ENCODE measurements at places on chromosomes 11 and 22.
A peak's percentile ranks its signal among the peaks of the same experiment; 100 is the strongest.

- no peak for DNase-seq
These were observed 12.5 kb downstream of the MPZL3 start for GRCh38 chr11:118239509-118240205.

- DNase-seq = no peak
These were observed 29.5 kb upstream of the IGSF9B start for GRCh38 chr11:133985981-133986944.

DNA sequence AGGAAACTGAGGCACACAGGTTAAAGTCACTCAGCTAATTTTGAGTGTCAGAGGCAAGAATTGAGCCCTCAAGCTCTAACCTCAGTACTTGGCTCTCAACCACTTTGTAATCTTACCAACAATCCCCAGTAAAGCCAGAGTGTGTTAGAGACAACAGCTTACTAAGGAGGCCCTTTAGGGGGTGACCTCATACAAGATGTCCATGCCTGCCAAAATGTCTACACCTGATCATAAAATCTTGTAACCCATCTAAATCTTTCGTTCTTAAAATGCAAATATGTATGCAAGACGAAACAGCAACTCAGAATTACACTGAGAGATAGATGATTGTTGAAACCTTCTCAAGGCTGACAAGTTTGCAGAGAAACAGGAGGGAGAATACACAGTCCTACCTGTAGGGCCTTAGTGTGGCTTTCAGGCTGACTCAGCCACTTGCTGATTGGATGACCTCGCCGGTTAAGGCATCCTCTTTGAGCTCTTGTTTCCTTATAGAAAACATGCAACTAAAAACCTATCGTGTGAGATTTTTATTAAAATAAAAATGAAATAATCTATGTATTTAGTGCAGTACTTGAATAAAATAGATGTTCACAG, 143.2 kb downstream of the OPCML start:
- DNase-seq = no peak

DNA sequence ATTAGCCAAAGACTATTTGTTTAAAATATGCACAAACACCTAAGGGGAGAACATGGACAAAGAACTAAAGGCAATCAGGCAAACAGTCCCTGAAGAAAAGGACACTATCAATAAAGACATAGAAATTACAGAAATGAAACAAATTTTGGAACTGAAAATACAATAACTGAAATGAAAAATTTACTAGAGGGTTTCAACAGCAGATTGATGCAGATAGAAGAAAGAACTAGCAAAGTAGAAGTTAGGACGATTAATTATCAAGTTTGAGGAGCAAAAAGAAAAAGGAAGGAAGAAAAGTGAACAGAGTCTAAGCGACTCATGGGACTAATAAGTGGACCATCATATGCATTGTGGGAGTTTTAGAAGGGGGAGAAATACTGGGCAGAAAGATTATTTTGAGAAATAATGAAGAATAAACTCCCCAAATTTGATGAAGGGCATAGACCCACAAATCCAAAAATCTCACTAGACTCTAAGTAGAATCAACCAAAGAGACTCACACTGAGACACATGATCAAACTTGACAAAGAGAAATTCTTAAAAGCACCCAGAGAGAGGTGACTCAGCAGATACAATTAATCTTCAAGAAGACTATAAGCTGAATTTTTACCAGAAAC, 62.9 kb downstream of the JAM3 start:
- DNase-seq = no peak

DNA sequence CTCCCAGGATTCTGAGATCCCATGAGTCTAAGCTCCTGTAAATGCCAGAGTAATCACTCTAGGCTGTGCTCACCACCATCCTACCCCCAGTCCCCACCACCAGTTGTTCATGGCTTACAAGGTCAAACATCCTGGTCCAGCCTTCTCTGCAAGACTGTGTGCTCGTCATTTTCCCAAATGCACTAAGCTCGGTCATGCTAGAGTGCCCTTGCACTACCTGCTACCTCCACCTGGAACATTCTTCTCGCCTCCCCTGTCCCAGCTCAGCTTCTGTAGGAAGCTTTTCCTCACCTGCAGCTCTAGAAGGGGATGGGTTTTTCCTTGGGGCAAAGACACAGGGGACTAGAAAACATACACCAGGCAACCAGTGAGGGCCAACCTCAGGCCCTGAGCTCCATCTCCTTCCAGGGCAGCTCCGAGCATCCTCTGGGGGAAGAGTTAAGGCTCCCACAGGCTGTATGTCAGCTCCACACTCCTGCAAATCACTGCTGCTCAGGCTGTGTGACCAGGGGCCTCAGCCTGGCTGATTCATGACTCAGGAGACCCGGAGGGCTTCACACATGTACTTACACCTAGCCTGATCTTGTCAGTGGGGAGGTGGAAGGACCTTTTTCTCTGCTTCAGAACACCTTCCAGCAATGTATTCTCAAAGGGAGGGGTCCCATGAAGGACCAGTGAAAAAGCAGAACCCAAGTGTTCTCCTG, 37.2 kb upstream of the CSNK2A3 start:
- no peak for DNase-seq

DNA sequence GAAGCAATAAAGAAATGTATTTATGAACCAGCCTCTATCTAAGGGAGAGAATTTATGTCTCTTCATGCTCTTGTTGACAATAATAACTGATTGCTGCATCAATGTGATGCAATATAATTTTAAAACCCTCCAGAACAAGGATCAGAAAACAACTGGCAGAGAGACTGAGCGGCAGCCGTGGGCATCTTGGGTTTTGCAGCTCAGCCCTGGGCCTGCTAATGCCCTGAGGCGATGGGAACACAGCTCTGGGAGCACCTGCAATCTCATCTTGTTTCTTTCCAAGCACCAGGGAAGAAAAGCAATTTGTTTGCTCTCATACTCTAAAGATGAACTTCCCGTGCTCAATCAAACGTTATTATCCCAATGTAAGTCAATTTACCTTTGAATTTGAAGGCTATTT, 245.7 kb downstream of the ST3GAL4 start:
- DNase-seq = no peak

DNA sequence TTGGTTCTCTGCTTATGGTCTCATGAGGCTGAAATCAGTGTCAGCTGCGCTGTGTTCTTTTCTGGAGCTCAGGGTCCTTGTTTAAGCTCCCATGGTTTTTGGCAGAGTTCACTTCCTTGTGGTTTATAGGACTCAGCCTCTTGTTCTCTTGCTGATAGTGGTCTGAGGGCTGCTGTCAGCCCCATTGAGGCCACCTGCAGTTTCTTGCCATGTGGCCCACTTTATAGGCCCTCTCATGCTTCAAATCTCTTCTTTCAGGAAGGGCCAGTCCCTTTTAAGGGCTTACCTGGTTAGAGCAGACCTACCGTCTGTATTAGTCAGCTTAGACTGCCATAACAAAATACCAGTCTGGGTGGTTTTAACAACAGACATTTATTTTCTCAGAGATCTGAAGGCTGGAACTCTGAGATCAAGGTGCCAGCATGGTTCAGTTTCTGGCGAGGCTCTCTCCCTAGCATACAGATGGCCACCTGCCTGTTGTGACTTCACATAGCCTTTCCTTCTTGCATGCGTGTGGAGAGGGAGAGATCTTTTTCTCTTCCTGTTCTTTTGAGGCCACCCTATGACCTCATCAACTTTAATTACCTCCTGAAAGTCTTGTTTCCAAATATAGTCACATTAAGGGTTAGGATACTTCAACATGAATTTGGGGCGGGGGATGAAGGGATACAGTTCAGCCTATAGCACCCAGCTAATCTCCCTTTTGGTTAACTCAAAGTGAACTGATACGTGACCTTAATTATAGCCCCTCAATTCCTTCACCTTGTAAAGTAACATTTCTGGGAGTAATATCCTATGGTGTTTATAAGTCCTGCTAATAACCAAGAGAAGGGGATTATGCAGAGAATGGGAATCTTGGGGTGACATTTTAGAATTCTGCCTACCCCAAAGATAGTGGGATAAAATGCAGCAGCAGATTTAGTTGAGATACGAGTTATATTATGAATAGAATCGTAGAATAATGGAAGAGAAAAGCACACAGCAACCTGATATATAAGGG, 131.8 kb downstream of the UVRAG start:
- DNase-seq = no peak

GRCh38 chr22:21593406-21594232, 26.1 kb downstream of the UBE2L3 start:
- DNase-seq = no peak

GRCh38 chr11:115905341-115906000, 401.3 kb upstream of the CADM1 start:
- DNase-seq = no peak

- no peak for DNase-seq
These were observed 10.1 kb downstream of the SLC5A1 start for GRCh38 chr22:32052936-32053791.

DNA sequence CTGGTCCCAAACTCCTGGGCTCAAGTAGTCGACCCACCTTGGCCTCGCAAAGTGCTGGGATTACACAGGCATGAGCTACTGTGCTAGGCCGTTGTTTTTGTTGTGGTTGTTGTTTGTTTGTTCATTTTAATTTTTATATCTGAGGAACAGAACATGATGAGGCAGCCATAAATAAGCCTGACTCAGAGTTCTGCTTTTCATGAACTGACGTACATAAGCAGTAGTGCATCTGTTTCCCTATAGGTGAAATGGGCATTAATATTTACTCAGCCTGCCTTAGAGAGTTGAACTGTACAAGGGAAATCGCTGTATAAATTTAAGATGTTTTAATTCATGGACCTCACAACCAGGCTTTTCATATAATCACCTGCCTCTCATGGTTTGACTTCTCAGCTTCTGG, 80.5 kb downstream of the PDHX start:
- DNase-seq = no peak

DNA sequence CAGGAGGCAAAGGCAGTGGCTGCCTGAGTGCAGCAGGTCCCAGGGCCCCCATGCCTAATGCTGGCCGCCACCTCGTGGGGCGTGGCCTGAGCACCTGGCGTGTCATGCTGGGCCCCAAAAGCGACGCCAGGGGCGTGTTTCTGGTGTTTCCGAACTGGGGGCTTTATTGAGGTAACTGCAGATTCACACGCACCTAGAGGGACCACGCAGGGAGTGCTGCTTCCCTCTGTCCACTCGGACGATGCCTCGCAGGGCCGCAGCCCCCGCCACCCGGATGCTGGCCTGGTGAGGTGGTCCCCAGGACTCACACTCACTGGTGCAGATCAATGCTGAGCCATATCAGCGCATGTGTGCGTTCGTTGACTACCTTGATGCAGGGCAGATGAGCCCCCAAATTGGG, 736.2 kb downstream of the BRD1 start:
- DNase-seq = no peak

- DNase-seq = peak; percentile 84
These were observed 16.1 kb downstream of the MGAT3 start for GRCh38 chr22:39472570-39473556.

DNA sequence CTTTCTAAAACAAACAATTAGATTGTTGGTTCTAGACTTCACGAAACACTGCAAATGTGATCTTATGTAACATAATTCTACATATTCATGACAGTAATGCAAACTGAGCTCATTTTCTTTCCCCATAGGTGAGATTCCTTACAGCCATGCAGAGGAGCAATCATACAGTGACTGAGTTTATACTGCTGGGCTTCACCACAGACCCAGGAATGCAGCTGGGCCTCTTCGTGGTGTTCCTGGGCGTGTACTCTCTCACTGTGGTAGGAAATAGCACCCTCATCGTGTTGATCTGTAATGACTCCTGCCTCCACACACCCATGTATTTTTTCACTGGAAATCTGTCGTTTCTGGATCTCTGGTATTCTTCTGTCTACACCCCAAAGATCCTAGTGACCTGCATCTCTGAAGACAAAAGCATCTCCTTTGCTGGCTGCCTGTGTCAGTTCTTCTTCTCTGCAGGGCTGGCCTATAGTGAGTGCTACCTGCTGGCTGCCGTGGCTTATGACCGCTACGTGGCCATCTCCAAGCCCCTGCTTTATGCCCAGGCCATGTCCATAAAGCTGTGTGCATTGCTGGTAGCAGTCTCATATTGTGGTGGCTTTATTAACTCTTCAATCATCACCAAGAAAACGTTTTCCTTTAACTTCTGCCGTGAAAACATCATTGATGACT, 1.5 kb downstream of the OR9G1 start:
- no peak for DNase-seq

GRCh38 chr11:118612378-118612777, 5.0 kb downstream of the PHLDB1 start:
- DNase-seq = no peak

GRCh38 chr11:32420937-32421901, 14.1 kb downstream of the WT1 start:
- DNase-seq = peak; percentile 68

DNA sequence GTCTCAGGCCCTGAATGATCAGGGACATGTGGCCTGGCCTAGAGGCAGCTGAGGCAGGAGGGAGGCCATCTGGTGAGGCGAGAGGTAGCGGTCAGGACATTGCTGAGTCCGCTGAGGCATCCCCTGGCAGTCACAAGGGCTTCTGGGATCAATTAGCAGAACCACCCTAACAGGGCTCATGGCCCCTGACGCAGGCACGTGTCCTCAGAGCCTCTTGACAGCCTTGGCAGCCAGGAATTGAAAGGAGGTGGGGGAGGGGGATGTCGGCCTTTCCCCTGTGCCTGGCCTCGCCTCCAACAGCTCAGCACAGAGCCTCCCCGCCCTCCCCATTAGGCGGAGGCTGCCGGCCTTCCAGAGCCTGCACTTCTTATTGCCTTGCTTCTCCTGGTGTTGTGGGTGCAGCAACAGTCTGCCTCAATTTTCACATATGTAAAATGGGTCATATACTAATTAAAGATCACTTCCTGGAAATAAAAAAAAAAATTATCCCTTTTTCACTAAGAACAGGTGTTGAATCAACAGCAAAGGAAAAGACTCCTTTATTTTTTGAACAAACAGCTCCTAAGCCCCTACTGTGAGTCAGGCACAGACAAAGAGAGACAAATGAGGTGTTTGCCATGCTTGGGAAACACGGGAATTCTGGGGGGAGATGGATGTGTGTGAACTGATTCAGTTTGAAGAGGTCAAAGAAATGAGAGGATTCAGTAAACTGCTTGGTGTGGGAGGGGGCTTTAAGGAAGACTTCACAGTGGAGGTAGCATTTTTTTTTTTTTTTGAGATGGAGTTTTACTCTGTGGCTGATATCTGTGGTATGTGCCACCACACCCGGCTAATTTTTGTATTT, 55.3 kb downstream of the NFAM1 start:
- DNase-seq = no peak

DNA sequence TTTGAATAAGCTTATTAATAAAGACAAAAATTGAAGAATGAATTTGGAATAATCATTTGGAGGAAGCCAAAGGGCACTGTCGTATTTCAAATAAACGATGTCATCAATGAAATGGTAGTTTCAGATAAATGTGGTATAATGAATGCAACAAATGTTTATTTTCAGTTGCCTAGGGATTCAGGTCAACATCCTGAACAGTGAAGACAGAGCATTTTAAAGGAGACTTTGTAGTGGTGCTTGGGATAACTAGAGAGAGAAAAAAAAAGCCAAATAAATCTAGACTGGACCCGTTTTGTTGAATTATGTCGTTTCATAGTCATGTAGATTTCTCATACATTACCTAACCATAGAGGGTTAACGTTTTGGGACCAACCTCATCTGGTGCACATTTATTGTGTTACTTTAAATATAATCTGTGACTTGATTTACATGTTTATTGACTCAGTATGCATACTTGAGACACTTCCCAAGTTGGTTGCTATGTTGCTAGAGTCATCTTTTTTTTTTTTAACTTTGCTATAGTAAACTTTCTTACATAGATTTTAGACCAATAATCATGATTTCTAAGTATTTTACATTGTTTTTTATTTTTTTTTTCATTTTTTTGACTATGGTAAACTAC, 111.1 kb downstream of the NCAM1 start:
- DNase-seq = no peak

GRCh38 chr11:116970485-116971292, 127.5 kb downstream of the SIK3 start:
- DNase-seq = peak; percentile 70

- no peak for DNase-seq
These were observed 29.6 kb downstream of the SOX6 start for GRCh38 chr11:16326679-16327297.
